Activated CD4-positive, alpha-beta T cell treated with anti-CD3 and anti-CD28 coated beads for 36 hours (primary cell): ENCODE measurements at places on chromosomes 6 and 20.

DNA sequence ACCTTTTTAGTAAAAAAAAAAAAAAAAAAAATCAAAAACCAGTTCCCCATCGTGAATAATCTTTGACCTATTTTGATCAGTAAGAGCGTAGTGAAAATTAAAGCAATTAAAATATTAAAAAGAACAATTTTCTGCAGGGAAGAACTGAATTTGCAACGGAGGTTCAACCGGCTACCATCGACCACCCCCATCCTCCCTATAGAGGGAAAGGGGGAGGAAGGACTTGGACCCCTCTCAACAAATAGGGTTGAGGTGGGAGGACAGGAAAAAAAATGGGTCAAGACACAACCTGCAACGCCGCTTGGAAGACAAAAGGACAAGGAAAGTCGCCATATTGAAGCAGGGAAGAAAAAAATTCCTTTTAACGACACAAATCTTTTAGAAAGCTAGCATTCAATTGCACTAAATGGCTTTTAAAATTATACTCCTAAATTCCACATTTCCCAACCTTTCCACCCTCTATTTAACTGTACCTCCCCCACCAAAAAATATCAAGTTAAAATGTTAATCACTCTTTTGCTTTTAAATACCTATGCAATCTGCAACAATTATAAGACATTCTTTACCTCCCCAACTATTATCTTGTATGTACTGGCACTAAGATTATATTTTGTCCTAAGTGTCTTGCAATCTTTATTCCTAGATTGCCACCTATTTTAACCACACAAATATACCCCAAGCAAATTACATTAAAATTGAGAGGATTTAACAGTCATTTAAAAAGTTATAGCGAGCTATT is 1.7 kb downstream of the PPP1R10 start:
- DNase-seq, result peak; percentile 41

- no peak for DNase-seq
Measured at GRCh38 chr6:47749757-47750156, 32.1 kb upstream of the OPN5 start.

GRCh38 chr6:42123379-42124103 is 18.9 kb downstream of the C6orf132 start:
- DNase-seq, result no peak

DNA sequence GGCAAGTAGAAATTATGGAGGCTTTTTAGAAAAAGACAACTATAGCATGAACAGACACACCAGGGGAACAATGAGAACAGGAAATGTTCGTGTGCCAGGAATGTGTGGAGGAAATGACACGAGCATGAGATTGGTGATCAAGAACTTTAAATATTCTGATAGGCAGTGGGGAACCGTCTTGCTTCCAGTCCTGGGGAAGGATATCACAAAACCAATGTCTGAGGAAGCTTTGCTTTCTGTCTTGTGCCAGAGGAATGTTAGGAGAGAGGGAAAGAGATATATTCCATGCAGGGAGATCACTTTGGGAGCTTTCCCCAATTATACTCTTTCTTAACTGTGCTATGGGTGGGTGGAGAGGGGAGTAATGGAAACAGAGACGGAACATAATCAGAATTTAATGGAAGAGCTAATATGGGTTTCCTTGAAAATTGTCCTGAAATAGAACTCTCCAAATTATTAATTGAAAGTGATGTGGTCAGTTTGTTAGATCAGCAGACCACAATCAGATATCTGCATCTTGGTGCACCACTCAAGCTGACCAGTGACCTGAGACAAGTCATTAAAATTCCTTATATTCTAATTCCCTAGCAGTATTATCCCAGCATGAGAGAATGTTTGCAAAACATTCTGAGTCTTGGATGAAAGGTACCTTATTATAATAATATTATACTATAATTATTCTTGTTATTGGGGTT is 178.2 kb downstream of the SOX4 start:
- no peak for DNase-seq

DNA sequence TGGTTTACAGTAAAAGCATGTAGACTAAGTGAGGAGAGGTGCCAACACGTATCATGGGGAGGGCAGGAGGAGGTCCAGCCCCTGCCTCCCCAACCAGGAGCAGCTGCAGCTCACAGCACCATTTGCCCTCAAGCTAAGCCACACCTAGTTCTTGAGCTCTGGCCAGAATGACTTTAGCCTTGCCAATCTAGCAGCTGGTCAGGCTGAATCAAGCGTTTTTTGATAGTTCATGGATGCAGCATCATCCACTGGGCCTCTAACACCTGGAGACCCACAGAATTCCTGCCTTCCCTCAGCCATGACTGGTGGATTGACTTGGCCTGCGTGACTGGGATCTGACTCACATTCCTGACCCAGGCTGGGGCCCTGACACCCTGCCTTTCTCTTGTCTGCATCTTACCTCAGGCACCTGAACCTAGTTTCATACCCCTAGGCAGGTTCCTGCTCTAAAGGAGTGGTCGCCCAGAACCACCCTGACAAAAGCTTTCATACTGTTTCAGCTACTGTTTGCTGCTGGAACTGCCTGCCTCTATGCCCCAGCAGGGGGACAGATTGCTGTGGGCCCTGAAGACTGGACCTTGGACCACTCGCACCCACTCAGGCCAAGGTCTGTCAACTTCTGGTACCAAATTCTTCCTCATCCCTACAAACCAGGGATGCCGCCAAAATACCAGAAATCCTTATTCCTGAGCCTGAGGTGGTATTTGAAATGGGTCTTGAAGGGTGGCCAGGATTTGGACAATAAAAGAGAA is 122.3 kb downstream of the QRSL1 start:
- no peak for DNase-seq
